ENCODE measurements at places on chromosomes 5 and 9. TPM values are rescaled to one million over a fixed set of nuclear protein-coding genes. Genes with fewer than 3 reads are reported as not detected.

DNA sequence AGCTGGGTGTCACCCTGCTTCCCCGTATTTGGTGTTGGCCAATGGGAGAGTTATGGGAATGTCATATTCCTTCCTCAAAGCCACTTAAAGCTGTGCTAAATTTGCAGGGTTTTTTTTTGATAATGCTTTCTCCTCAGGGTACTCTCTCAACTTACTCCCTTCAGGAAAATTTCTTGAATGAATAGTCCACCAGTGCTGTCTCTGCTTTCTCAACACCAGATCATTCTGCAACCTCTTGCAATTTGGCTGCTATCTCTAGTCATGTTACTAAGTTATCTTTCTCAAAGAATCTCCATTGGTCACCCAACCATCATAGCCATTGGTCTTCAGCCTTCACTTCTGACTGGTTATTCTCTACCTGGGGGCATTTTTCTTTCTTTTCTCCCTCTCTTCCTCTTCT is 13.4 kb upstream of the TNFAIP8 start:
- no peaks in the 10 kb centered on the region for H3K36me3 ChIP-seq
- H3K4me3 ChIP-seq = no peak overlapping the region
- H3K4me1 ChIP-seq = peaks cover 7% of the 10 kb centered on the region

The SOX30 gene
- not detected for total RNA-seq

The PCDHA9 gene
- not detected for total RNA-seq

- no peak overlapping the region for H3K27ac ChIP-seq
- no peaks in the 10 kb centered on the region for H3K36me3 ChIP-seq
- H3K4me3 ChIP-seq = no peak overlapping the region
These were observed 173.4 kb downstream of the NDUFS4 start for GRCh38 chr5:53733853-53734252.

DNA sequence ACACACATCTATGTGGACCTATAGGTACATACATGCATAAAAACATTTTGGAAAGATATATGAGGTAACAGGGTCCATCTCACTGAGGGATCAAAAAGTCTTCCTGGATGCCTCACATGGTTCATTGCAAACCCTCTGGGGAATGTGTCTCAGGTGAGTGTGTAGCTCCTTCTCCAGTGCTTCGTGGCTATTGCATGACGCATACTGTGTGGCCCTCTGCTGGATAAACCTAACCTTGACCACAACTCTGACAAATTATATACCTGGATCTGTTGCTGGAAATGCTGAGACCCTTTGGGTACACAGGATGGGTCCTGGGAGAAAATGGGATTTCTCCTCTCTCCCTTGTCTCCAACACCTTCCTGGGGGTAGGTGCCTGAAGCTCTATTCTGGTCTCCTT is 91.9 kb downstream of the JAKMIP2 start:
- H3K36me3 ChIP-seq = no peaks in the 10 kb centered on the region
- H3K27ac ChIP-seq = no peak overlapping the region
- peaks cover 4% of the 10 kb centered on the region for H3K27me3 ChIP-seq
- no peak for DNase-seq
- no peaks in the 10 kb centered on the region for H3K4me1 ChIP-seq

The ZFAND5 gene
- 176 TPM for total RNA-seq

The WNT8A gene
- total RNA-seq = not detected

DNA sequence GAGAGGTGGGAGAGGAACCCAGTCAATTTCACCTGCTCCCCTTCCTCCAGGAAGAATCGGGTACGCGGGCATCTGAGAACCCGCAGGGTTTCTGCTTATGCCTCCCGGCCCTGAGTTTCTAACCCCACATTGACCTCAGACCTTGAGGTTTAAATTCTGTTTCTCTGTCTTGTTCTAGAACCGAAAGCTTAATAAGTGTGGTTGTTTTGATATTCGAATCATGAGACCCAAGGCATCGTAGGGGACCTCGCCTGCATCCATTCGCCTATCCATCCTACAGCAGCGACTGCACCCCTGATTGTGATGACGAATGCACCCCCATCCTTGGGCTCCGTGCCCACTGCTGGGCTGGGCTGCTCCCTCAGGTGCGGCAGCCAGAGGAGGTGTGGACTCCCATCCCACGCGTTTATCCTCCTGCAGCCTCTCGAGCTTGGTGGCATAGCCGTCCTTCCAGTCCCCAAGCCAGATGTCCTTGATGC is 80.8 kb upstream of the IER5L start:
- no peak for DNase-seq
- H3K4me3 ChIP-seq = no peak overlapping the region
- H3K4me1 ChIP-seq = peaks cover 9% of the 10 kb centered on the region
- H3K27ac ChIP-seq = no peak overlapping the region
- H3K27me3 ChIP-seq = peaks cover 6% of the 10 kb centered on the region

The F2RL1 gene
- total RNA-seq = 21.9 TPM

- no peaks in the 10 kb centered on the region for H3K36me3 ChIP-seq
- H3K4me3 ChIP-seq = no peak overlapping the region
- no peaks in the 10 kb centered on the region for H3K27me3 ChIP-seq
- no peaks in the 10 kb centered on the region for H3K4me1 ChIP-seq
- H3K27ac ChIP-seq = no peak overlapping the region
These were observed 159.1 kb downstream of the OLFM1 start for GRCh38 chr9:135246248-135247205.
